AML-193 (cell line): ENCODE measurements at places on chromosomes 3 and 15.

- DNase-seq: no peak
Measured at GRCh38 chr15:64693134-64693533, 82.3 kb downstream of the RBPMS2 start.

- DNase-seq: no peak
Measured at GRCh38 chr3:89239774-89240173, 132.4 kb downstream of the EPHA3 start.

DNA sequence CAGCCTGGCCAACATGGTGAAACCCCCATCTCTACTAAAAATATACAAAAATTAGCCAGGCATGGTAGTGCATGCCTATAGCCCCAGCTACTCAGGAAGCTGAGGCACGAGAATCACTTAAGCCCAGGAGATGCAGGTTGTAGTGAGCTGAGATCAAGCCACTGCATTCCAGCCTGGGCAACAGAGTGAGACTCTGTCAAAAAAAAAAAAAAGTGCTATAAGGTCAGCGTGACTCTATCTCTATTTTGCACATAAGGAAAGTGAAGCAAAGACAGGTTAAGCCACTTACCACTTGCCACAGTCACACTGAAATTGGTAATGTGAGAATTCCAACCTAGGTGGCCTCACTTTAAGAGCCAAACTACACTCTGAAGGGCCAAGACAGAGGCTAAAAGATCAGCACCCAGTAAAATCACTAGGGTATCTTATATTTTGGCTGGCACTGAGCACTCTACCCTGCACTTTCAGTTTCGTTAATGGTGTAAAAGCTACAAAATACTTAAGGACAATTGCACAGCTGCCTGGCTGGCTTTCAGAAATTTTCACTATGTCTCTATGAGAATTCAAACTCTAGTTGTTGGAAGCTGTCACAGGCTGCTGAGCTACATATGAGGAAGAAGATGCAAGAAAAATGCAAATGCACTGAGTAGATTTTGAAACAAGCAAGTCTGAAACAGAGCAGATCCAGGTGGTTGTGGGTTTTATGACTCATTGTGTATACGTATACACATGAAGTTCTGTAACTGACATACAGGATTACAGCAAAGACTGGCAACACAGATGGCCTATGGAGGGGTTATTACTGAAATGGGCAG is 32.7 kb downstream of the TRANK1 start:
- DNase-seq: peak; percentile 94

DNA sequence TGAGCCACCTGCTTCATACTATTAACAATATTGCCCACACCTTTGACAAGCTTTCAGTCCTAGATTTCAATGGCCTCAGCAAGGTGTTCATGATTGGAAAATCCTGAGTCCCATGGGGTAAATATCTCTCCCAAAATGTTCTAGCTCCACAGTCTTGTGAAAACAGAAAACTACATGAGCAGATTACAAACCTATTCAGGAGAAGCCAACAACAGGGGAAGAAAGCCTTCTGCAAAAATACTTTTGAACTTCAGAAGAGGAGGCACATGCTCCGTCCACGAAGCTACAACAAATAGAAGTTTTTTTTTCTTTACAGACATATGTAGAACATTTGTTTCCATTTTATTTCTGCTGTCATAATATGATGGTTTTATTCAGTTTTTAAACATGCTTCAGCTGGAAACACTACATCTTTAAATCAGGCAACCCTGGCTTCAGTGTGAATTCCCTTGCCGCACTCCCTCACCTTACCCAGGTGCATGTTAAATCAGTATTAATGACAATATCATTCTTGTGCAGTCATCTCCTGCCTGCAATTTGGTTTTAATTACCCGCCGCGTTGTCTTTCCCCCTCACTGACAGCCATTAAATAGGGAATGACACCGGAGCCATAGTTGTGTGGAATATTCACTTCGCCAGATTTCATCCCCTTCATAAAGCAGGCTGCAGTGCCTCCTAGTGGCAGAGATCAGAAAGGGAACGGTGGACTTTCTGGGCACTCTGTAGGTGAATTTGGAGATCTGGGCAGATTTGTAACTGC is 725.5 kb upstream of the ARRDC4 start:
- peak; percentile 18 for DNase-seq

DNA sequence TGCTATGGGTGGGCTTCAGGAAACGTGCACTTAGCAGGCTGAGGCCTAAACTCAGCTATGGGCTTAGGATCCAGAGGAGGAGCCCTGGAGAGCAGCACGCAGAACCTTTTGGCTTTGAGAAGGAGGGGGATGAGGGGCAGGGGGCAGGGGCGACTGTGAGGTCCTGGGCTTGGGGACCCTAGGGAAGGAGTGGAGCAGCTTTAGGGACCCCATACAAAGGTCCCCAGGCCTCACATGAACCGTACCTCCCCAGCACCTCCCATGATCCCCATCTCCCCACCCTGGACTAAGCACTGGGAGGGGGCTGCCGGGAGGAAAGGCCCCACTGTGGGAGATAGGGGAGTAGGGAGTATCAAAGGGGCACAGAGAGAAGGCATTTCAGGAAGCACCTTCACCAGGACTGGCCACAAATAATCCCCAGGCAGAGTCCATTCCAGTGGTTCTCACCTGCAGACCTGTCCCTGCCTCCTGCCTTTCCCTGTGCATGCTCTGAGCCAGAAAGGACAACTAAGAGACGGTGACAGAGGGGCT is 62.0 kb upstream of the KLF13 start:
- no peak for DNase-seq

DNA sequence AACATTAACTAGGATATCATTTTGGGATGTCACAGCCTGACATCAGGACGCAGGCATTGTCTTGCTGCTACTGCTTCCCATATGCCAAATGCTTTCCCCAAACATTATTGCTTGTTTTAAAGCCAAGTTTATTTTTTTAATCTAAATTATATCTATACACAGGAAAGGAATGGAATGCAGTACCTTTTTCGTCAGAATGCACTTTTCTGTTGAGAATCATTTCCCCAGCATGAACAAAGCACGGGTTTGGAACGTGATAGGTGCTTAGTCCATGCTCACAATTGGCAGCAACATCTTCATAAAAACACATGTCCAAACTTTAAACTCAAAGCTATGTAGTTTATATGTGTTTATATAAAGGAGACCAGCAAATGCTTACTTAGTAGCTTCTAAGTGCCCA is 26.1 kb downstream of the PXK start:
- DNase-seq: no peak

DNA sequence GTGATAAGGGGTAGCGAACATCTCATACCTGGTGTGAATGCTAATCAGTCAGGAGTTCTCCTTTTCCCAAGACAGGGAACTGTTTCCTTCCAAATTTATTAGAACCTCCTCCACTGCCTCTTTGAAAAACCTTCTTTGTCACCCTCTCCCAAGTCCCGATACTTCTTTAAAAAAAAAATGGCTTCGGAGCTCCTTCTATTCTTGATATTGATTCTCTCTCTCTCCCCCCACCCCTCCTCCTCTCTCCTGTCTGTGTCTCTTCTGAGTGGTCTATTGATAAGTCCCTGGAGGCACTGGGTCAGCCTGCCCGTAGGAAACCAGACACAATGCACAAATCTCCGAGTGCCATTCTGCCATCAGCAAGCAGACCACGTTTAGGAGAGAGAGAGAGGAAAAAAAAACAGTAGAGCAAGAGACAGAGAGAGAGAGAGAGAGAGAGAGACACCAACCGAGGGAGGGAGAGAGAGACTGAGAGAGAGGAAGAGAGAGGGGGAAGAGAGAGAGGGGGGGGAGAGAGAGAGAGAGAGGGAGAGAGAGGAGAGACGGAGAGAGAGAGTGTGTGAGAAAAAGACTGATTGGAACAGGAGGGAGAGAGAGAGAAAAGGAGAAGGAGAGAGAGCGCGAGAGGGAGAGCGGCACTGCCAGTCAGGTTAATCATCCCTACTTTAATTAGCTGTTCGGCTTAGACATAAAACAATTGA is 160.9 kb downstream of the TIGIT start:
- no peak for DNase-seq

- peak; percentile 56 for DNase-seq
Measured at GRCh38 chr3:157204431-157204830, 44.5 kb upstream of the CCNL1 start.

DNA sequence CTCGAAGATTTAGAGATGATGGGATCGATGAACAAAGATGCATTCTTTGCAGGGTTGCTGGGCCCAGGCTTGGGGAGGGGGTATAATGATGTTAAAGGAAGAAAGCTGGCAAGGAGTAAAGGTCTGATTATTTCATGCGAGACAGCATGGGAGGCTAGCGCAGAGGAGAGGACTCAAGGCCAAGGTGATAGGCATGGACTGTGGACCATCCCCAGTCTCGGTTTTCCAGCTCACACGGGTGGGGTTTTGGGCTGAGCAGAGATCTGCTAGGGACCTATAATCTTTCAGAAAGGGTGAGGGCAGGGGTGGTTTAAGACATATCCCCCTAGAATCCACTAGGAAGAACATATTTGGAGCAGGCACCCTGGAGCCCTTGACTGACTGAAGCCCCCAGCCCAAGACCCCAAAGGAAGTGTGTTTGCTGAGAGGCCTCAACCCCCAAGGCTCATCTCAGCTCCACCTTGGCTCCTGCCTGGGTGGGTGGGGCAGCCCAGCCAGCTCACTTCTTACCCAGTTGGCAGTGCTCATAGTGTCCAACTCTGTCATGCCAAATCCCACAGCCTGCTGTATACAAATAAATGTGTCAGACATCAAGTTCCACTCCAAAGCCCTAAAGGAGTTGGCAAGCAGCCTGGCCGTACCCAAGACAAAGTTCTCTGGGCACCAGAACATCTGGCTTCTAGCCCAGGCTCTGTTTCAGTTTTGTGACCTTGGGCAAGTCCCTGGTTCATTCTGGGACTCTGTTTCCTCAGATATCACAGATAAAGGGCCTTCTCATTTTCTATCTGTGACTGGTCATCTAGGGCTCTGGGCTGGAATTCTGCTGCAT is 17.9 kb downstream of the ACSBG1 start:
- no peak for DNase-seq

DNA sequence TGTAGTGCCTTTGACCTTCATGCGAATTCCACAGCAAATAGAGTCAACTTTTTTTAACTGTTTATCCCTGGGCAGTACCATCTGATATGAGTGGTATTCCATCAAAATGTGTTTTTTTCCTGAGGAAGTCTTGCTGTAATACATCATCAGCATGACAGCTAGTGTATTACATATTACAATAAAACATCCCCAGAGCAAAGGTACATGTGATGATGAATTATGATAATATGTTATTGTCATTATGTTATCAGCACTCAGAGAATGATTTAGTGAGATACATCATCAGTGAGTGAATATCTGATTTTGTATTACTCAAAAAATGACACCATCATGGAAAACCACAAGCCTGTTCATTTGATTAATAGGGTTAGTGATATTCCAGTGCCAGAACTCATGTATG is 69.7 kb upstream of the ARL6 start:
- no peak for DNase-seq

GRCh38 chr15:74847432-74847831 is 4.5 kb upstream of the ULK3 start:
- no peak for DNase-seq

GRCh38 chr3:130506031-130506430 is 10.9 kb upstream of the COL6A6 start:
- no peak for DNase-seq

DNA sequence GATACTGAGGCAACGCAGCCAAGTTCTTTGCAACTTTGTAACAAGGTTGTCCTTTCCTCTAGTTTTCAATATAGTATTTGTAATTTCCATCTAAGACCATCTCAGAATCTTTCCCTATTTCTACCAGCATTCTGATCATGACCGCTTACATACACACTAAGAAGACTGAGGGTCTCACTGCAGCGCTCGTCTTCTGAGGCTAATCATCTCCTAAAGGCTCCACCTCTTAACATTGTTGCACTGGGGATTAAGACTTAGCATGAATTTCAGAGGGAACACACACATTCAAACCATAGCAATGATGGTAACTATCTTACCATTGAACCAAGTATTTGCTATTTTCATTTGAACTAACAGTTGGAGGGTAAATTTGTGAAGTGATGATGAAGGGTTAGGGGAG is 463.3 kb upstream of the CCDC54 start:
- no peak for DNase-seq

GRCh38 chr3:22089284-22089683 is 338.3 kb upstream of the ZNF385D start:
- DNase-seq: peak; percentile 27

- DNase-seq: no peak
Measured at GRCh38 chr15:101406036-101406435, 83.5 kb downstream of the PCSK6 start.

DNA sequence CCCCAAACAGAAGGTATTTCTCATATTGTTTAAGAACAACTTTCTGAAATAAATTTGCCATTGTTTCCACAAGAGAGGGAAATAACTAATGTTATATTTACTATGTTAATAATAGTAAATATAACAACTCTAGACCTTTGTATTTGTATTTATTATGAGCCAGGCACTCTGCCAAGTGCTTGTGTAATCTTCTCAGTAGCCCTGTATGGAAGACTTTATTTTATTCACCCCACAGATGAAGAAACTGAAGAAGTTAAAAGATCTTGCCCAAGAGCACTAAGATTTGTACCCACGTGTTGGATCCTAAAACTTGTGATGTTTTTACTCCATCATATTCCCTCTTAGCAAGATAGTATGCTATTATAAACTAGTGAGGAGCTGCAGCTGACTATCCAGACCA is 12.0 kb upstream of the GNB4 start:
- DNase-seq: peak; percentile 90

- DNase-seq: no peak
Measured at GRCh38 chr3:151644020-151644620, 89.6 kb upstream of the AADACL2 start.

GRCh38 chr15:50181969-50182218 is at the start of gene SLC27A2:
SLC27A2 (plus strand) TSS chr15:50182196; CDS start chr15:50182428, 232 bp downstream.
- no peak for DNase-seq

DNA sequence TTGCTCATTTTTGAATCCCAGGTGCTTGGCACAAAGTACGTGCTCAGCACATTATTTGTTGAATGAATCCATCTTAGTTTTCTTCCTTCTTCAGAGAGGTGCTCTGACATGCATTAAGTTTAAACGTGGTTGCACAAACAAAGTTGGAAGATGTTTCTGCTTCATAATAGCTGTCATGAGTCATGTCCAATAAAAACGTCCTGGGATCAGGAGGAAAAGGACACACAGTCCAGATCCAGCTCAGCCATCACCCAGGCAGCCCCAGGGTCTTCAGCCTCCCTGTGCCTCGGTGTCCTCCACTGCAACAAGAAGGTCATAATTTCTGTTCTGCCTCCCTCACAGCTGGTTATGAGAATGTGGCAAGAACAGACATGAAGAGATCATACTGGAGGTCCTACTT is 55.4 kb downstream of the CCNL1 start:
- no peak for DNase-seq

- DNase-seq: no peak
Measured at GRCh38 chr15:91625506-91625905, 228.0 kb upstream of the SLCO3A1 start.

GRCh38 chr3:150890295-150890694 is 14.9 kb downstream of the MINDY4B start:
- peak; percentile 93 for DNase-seq

DNA sequence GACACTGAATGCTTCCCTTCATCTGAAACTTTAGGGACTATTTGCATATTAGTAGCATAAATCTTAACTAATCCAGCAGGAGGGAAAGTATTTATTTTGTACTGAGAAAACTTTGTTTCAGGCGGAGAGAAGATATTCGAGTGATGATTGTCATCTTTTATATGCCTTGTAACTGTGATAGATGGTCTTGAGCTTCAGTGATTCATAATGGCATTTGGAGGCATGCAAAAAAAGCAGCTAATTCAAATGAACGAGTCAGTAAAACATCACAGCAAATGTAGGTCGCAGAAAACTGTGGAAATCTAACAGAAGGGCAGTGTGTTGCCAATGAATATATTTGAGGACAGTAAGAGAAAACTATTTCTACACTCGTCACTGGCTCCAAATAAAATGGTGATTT is 643.7 kb upstream of the NAALADL2 start:
- DNase-seq: no peak
